ENCODE measurements at places on chromosomes 4 and X.

- DNase-seq = no peak
Observed at GRCh38 chr4:82275431-82276331, 98.1 kb downstream of the HNRNPD start.

DNA sequence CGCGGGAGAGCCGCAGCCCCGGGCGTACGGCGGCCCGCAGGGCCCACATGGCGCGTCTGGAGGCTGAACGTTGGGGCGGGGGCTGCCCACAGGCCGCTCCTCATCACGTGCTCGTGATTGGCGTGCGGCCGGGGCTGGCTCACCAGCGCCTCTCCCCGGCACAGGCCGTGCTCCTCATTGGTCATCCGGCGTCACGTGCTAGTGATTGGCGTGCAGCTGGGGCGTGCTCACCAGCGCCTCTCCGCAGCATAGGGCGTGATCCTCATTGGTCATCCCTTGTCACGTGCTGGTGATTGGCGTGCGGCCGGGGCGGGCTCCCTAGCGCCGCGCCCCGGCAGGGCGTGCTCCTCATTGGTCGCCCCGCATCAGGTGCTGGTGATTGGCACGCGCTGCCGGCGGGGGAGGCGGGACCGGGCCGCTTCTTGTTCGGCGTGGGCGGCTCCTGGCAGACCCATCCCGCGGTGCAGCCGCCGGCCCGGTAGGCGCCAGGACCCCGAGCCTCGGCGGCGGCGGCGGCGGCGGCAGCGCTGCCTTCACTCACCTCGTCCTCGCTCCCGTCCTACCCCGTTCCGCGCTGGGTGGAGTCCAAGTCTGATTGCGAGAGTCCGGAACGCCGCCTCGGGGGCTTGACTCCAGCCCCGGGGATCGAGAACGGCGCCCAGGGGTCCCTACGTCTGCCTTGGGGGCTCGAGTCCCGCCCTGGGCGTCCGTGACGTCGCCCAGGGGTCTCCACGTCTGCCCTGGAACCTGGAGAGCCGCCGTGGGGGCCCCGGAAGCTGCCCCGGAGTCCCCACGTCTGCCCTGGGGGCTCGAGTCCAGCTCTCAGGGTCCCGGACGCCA is at the start of gene GTPBP6:
GTPBP6 (minus strand) TSS at position 58 of the 840 bp plus-strand sequence; CDS start at position 49, 9 bp downstream.
- DNase-seq = peak; percentile 99

- DNase-seq = no peak
Observed at GRCh38 chr4:179536694-179537093, 2094.5 kb upstream of the AGA start.

- DNase-seq = no peak
Observed at GRCh38 chr4:97761445-97762114, 381.7 kb downstream of the STPG2 start.

DNA sequence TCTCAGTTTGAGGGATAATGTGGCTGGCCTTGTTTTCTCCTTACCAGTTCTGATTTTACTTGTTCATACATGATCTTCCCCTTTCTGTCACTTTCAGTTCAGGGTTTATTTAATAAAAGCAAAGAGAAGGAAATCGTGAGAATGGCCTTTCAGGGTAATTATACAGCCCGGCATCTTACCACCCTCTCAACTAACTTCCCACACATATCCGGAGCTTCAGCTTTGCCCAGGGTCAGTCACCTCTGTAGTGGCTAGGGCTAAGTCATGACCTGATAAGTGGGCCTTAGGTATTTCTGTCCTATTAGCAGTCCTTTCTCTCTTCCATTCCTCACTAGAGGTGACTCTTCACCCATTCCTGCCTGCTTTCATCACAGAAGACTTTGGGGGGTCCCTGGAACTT is 15.8 kb downstream of the TRPC5 start:
- DNase-seq = no peak

DNA sequence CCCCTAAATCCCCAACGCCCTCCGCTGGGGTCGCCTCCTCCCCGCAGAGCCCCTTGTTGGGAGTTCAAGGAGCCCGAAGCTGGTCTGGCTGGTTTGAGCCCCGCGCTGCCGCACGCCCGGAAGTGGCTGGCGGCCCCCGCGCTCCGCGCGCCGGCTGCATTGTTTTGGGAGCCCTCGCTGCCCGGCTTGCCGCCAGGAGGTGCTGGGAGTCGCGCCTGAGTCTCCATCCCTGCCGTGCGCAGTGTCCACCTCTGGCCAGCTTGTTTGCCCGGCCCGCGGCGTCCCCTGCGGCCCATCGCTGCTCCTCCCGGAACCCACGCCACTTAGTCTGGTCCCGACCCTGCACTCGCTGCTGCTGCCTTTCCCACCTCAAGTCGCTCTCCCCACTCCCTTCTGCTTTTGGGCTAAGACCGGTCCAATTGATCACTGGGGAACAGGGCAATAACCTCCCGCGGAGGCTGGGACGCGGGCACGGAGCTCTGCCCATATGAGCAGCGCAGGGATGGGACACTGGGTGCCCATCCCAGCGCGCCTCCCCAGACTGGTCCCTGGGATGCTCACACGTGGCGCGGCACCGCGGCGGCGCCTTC is 2.2 kb upstream of the SFRP2 start:
- DNase-seq = peak; percentile 70

- DNase-seq = no peak
Observed at GRCh38 chr4:74635074-74635473, 159.2 kb downstream of the BTC start.

DNA sequence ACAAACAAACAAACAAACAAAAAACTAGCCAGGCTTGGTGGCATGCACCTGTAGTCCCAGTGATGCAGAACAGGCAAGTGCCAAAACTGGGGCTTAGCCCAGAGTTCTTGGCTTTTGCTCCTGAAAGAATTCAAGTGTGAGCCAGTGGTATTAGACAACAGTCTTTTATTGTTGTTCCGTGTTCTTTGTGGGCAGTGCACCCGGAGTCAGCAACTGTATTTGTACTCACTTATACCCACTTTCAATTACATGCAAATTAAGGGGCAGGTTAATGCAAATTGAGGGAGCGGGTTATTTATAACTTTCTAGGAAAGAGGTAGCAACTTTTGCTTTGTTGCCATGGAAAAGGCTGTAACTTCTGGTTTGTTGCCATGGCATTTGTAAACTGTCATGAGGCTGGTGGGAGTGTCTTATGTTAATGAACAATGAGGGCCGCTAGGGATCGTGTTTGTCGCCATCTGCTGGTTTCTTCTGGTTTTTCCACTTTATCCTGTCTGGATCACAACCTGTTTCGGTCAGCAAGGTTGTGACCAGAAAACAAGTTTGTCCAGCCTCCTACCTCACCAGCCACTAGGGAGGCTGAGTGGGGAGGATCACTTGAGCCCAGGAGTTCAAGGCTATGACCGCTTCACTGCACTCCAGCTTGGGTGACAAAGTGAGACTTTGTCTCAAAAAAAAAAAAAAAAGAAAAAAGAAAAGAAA is 88.8 kb upstream of the ESX1 start:
- DNase-seq = peak; percentile 12

DNA sequence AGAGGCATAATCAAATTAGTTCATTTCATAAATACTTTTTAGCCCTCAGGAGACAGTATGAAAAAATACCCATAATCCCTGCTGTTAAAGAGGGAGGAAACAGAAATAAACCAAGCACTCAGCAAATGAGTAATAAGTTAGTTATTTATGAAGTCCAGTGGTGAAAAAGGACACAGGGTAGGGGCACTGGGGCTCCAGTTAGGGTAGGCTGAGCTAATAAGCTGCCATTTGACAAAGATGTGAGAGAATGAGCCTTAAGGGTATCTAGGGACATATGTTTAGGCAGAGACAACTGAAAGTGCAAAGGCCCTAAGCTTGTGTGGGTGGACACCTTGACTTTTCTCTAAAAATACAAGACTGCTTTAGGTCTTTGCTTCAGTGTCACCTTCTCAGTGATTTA is 94.4 kb downstream of the IL15 start:
- no peak for DNase-seq

- DNase-seq = peak; percentile 20
Observed at GRCh38 chr4:153318696-153319320, 25.7 kb upstream of the MND1 start.

DNA sequence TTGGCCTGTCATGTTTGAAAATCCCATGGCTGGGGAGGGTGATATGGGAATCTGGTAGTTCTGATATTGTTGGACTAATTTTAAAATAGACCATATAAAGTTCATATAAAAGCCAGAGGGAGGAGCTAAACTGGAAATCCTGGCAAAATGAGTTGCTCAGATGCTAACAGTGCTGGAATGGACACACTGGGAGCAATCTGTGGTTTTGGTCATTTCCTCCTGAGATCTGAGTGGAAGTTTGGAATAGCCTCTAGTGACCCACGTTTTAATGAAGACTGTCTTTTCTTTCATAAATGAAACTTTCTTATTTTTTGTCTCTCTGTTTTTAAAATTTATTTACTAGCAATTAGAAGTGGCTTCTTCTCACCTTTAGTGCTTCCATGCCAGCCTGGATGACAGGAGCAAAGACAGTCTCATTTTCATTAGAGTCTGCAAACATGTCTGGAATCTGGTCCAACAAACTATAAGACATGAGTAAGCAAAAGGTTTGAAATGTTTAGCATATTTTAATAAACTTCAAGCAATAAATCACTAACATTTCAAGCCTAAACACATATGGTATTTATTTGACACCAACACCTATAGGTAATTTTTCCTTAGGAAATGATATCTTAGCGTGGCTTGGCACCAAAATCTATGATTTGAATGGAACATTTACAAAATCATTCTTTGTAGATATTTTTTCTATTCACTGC is 66.6 kb downstream of the METTL14 start:
- DNase-seq = no peak

GRCh38 chrX:123311486-123311885 is 127.4 kb downstream of the GRIA3 start:
- DNase-seq = no peak

DNA sequence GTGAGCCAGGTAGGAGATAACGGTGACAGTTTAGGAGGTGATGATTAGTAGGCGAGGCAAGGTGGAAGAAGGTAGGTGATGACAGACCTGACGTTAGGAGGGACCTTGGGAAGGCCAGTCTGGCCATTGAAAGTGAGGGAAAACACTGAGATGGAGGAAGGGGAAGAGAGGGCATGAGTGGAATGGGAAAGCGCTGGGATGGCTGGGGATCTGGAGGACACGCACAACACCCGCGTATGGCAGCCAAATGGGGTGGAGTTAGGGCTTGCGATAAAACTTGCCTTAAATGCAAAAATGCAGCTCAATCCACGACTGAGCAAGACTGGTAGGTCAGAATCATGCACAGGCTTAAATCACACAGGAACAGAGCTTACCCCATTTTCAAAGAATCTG is 605 bp upstream of the CDKL2 start:
- DNase-seq = no peak

GRCh38 chrX:79182071-79182470 is 37.6 kb downstream of the GPR174 start:
- no peak for DNase-seq

DNA sequence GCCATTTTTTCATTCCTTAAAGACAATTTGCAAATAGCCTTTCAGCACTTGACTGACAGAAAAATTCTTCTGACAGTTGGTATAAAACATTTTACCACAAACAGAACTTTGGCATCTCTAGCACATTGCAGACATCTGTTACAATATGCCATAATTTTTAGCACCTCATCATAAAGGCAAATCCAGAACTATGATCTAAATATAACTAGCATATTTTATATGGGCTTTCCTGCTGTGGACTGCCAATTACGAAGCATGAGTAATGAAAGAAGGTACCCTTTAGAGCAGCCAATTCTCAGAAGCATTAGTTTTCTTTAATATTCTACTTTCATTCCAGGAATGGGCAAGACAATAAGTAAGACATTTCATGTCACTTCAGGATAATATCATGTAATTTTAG is 647.4 kb upstream of the GALNT7 start:
- DNase-seq = no peak

- no peak for DNase-seq
Observed at GRCh38 chr4:147616849-147617172, 386 bp upstream of the TMEM184C start.

GRCh38 chr4:59920416-59920815 is 1279.7 kb upstream of the ADGRL3 start:
- DNase-seq = peak; percentile 11

DNA sequence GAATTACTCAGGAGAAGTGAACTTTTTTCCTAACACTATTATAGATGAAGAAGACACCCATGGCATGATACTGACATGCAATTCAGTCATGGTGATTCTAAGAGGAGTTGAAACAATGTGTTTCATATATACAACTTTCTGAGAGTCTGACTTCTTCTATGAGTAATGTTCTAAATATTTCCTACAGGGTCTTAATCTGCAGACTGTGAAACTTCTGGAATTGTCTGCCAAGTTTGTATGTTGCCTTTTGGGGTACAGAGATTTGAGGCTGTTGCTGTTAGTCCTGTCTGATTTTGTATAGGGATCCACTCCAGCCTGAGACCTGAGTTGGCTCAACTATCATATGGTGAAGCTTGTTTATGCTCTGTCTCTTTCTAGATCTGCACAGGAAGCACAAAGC is 160.6 kb upstream of the GATB start:
- no peak for DNase-seq

- no peak for DNase-seq
Observed at GRCh38 chr4:109676886-109677285, 26.4 kb downstream of the CASP6 start.

DNA sequence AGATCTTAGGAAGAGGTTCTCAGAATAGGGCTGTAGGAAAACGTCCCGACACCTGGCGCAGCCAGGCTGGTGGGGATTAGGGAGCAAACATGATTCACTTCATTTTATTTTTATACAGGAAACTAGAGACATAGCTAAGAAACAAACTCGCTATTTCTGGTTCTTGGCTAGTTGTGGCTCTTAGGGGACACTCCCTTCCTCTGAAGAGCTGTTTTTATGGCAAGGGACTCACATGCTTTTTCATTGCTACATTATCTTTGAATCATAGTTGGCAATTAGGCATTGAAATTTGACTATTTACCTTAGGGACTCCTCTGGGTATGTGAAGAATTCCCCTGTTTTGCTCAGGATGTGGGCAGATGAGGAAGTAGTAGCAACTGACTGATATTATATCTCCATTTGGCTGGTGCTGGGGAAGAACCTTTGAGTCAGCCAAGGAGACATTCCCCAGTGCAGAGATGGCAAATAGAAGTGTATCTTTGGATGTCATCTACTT is 174.5 kb downstream of the SMIM20 start:
- no peak for DNase-seq

- DNase-seq = no peak
Observed at GRCh38 chrX:12965131-12965940, 9.6 kb upstream of the TMSB4X start.

DNA sequence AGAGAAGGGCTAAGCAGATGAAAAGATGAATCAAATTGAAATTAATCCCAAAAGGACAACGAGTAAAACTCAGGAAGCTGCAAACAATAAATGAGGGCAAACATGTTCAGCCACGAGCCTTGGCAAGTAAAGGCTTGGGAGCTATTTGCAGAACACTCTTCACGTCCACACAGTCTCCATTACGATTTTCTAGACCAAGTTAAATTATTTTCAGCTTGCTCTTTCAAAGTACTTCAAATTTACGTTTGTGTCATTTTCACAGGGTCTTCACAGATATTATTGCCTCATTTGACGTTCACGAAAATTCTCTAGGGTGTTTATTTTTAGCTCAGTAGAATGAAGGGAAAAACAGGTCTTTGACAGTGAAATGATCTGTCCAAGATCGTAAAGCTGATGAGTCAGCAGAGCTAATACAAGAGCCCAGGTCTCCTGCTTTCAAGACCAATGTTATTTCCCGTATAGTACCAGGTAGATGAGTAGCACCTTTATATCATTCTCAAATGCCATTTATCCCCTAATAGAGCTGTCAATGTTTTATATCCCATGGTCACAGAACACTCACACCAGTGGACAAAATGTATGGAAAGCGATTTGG is 20.9 kb downstream of the KLB start:
- no peak for DNase-seq

- no peak for DNase-seq
Observed at GRCh38 chr4:4990857-4991540, 28.3 kb downstream of the CYTL1 start.
